Prostate gland (tissue), 2 donors: ENCODE measurements at places on chromosomes 7 and 10. TPM values are rescaled to one million over a fixed set of nuclear protein-coding genes. Genes with fewer than 3 reads are reported as not detected.
A peak's percentile ranks its signal among the peaks of the same experiment; 100 is the strongest.

The OGDHL gene
- total RNA-seq, result 8.5 TPM

The C1GALT1 gene
- total RNA-seq, result 16.1 TPM

- DNase-seq, result no peak
Measured at GRCh38 chr10:101767600-101767945, 8.3 kb downstream of the FGF8 start.

- DNase-seq, result no peak
Measured at GRCh38 chr10:84193846-84194423, 402 bp upstream of the CDHR1 start.

DNA sequence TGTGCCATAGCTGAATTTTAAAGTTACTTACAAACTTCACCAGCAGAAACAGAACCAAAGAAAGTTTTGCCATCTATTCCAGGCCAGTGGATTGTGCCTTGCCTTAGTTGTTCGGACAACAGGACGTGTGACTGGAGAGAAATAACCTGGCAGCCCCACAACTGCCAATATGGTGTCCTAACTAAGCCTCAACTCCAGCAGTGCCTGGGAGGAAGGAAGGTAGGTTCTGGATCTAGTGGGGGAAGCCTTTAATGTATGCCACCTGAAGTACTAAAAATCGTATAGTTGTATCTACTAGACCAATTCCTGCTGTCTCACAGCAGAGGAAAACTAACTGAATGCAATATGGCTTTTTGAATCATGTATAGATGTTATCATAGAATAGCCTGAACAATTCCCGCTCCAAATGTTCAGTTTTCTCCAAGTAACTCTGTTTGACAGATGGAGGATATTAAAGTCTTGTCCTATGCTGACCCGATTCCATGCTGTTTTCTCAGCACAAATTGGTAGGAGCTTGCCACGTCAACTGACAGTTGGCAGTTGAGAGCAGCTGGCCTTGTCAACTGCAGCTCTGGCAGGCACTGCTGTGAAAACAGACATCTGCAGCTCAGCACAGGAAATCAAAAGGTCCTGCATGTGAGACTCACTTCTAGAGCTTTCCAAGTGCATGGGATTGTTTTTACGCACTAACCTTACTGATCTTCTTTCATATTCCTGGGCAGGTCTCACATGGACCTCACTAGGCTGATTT is 84.5 kb upstream of the WNT16 start:
- no peak for DNase-seq

- no peak for DNase-seq
Measured at GRCh38 chr10:73166972-73167371, 836 bp downstream of the ECD start.

DNA sequence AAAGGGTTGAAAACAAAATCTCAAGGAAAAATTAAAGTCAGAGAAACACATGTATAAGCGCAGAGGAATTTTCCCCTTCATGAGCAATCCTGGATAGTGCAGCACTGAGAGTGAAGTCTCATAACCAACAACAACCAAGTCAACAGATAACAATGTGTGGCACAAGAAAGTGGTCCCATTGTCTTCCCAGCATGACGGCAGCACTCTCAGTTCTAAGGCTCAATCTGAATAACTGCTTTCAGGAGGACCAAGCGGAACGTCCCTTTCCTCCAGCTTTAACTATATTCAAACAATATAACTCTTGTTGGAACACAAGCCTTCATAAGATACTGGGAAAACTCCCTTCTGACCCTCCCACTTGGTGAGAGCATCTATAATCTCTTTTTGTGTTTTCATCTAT is 137.9 kb downstream of the RAPGEF5 start:
- no peak for DNase-seq

DNA sequence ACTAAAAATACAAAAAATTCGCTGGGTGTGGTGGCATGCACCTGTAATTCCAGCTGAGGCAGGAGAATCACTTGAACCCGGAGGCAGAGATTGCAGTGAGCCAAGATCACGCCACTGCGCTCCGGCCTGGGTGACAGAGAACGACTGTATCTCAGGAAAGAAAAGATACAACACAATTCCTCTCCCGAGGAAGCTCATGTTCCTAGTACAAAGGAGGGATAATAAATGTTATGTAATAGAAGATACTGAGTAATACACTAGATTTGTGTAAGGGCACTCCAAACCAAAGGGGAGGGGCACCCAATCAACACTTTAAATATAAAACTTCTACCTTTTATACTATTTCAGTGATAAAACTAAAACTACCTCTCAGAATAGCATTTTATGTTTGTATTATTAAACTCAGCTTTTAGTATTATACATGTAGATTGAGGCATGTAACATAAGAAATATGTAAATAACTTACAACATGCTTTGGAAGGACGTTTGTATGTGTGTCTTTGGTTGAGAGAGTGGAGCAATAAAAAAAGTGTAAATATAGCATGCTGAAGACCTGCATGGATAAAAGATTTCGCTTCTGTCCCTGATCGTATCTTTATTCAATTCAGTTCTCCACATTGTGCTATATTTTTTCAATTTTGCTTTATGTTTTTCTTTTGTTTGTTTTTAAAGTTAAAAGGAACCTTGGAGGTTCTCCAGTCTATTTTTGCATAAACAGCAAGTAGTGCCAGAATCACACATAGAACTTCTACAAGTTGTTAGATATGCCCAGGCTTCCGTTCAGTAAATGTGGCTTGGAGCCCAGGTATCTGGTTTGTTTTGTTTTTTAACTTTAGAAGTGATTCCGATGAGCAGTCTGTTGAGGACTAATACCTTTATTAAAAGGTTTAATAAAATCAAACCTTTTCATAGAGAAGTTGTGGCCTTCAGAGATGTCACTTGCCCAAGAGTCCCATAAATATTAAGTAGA is 71.9 kb downstream of the WAC start:
- no peak for DNase-seq

- no peak for DNase-seq
Measured at GRCh38 chr7:45239486-45239885, 81.9 kb downstream of the RAMP3 start.

- DNase-seq, result peak; percentile 13
Measured at GRCh38 chr7:108094933-108095710, 35.0 kb downstream of the LAMB4 start.

The PSMA2 gene
- total RNA-seq, result 56.2 TPM

DNA sequence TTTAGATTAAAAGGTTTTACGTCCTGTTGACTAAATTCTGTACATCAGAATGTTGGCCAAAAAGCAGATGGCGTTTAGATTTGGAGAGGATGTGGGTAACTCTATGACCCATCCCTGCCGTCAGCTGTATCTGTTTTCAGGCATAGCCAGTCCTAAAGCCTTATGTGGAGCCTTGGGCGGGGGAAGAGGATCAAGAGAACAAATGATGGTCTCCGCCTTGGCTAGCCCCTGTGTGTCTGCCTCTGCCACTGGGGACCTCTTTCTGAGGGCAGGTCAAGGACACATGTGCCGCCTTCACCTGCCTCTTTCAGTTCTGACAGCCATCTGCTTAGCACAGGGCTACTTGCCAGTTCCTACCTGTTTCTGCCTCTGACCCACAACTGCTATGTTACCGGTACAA is 24.1 kb downstream of the PDSS1 start:
- no peak for DNase-seq

- DNase-seq, result no peak
Measured at GRCh38 chr7:49403844-49404243, 369.6 kb upstream of the VWC2 start.

GRCh38 chr7:17131060-17131345 is 167.4 kb upstream of the AHR start:
- no peak for DNase-seq

- peak; percentile 42 for DNase-seq
Measured at GRCh38 chr10:12833451-12833850, 168.1 kb downstream of the CCDC3 start.

The PTPN12 gene
- 63.6 TPM for total RNA-seq

The GSTO1 gene
- total RNA-seq, result 46.8 TPM

DNA sequence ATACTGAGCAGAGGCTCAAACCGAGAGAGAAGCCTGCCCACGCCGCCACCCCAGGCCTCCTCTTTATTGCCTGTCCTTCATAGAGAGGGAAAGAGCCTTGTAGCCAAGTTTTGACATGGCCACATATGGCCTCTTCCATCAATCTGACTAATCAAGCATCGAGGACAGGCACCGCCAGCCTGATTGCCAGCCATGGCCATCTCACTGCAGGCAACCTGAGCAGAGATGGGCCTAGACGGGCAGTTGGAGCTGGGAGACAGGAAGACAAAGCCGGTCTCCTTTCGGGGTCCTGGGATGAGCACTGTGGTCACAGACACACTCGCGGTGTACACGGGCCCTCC is 67.2 kb downstream of the EBF3 start:
- no peak for DNase-seq

DNA sequence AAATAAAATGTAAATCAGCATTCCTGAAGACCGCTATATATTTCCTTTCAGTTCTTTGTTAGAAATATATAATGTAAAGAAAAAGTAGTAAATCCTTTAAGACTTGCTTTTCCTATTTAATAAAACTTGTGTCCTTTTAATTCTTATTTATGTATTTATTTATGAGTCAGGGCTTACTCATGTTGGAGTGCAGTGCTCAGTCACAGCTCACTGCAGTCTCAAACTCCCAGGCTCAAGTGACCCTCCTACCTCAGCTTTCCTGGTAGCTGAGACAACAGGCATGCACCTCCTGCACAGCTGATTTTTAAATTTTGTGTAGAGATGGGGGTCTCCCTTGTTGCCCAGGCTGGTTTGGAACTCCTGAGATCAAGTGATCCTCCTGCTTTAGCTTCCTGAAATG is 724.5 kb downstream of the ANKRD7 start:
- DNase-seq, result no peak

GRCh38 chr10:32142646-32143045 is 86.4 kb upstream of the KIF5B start:
- DNase-seq, result no peak
